Stimulated activated CD8-positive, alpha-beta memory T cell treated with anti-CD3 and anti-CD28 coated beads, Interleukin-4, amount 100 ng/mL, for 1 hour (primary cell): ENCODE measurements at places on chromosomes 4 and X.

GRCh38 chr4:165011403-165011802, 20.4 kb upstream of the TRIM60 start:
- DNase-seq = no peak

DNA sequence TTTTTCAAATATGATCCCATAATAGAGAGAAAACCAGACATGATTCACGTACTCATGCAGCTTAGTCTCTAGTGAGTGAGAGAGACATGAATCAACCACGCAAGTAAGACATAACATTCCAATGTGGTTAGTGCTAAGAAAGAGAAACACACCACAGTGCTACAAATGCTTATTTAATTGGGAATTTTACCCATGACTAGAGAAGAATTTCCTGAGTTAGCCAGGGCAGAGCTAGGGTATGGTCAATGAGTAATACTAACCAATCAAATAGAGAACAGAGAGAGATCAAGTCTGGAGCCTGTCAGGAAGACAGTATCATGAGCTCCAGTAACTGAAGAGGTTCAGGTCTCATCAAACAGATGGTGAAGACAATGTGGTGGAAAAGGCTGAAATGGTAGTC, 495.2 kb downstream of the PDGFC start:
- DNase-seq = no peak

GRCh38 chr4:70772929-70773555, 51.3 kb downstream of the RUFY3 start:
- no peak for DNase-seq

- no peak for DNase-seq
Observed at GRCh38 chr4:140071806-140072205, 82.2 kb downstream of the MAML3 start.

GRCh38 chrX:13599491-13599890, 30.1 kb downstream of the EGFL6 start:
- no peak for DNase-seq
